Stimulated activated CD8-positive, alpha-beta memory T cell treated with anti-CD3 and anti-CD28 coated beads, Interleukin-15, amount 100 ng/mL, for 24 hours (primary cell): ENCODE measurements at places on chromosomes 2 and 18.

- DNase-seq, result no peak
Observed at GRCh38 chr2:10495988-10496313, 47.8 kb upstream of the ODC1 start.

GRCh38 chr2:63488118-63488713 lies 100.1 kb downstream of the WDPCP start:
- DNase-seq, result no peak

DNA sequence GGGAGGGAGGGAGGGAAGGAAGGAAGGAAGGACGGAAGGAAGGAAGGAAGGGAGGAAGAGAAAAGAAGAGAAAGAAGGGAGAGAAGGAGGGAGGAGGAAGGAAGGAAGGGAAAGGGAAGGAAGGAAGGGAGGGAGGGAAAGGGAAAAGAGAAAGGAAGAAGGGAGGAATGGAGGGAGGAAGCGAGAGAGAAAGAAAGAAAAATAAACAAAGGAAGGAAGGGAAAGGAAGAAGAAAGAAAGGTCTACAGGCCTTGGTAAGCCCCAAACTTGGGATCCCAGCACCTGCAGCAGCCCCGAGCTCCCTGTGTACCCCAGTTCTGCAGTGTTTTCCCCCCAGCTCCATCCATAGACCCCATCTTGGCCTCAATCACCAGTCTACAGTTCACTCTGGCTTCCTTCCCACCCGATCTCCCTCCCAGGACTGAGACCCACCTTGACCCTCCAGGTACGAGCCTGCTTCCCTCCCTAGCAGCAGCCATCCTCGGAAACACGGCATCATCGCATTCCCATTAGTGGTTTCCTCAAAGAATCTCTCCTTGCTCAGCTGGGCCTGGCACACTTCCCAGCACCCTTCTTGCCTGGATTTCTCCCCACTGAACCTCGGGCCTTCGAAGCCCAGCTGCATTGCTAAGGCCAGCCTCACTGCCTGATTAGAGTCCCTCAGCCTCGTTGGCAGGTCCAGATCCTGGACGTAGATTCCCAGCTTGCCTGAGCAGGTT lies 46.1 kb upstream of the SH3BP4 start:
- no peak for DNase-seq

GRCh38 chr2:240225660-240226475 lies 85.4 kb upstream of the OTOS start:
- DNase-seq, result no peak

GRCh38 chr18:69585696-69586095 lies 185.0 kb downstream of the DOK6 start:
- DNase-seq, result no peak

DNA sequence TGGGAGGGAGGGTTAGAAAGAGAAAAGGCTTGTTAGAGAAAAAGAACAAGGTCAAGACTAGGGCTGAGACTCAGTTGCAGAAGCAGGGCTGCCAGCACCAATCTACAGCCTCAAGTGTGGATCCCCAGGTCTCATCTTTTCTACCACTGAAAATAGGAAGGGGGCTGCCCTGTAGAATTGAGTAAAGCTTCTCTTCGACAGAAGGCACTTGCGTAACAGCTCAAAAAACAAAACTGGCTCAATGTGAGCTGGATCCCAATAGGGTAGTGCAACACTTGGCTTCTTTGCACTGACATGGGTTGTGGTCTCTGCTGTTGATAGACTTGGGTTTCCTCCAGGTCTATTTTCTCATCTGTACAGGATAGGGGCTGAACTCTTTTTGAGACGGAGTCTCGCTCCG lies 1.8 kb upstream of the MPV17 start:
- DNase-seq, result no peak

DNA sequence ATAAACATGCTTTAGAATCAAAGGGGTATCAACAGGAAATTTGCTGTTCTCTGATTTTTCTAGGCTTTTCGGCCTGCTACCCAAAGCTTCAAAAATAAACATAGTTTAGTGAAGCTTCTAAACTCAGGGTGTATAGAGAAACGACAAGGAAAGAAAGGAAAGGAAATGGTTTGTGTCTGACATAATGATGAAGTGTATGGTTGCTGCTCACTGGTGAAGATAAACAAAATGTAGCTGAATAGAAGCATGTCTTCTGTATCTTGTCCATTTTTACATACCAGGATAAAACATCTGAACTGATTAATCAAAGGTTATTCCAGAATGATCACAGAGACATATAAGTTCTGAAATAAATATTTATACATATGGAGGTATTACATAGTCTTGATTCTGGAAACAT lies 1324.6 kb upstream of the NRXN1 start:
- no peak for DNase-seq

DNA sequence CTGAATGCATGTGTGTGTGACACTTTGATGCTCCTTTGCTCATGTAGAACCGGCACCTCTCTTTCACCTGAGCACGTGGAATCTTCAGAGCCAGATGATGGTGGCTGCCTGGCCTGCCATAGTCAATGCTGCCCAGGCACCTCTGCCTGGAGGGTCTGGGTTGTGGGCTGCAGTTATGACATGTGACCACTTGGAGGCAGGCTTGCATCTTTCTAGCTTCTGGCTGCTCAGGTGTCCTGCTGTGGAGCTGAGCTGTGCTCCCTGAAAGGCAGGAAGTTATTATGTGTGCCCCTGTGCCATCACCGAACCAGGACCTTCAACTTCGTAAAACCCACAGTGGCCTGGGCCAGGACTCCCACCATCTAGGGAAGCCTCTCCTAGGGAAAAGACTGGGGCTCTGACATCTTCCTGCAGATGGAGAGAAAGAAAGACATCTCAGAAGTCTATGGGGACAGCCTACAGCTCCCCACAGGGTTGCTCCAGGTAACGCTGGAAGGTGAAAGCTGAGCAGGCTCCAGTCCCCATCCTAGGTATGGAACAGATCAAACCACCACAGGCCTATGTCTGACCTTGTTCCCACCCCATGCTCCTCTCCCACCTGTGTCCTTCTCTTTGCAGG lies 30.2 kb downstream of the PSD4 start:
- peak; percentile 27 for DNase-seq

DNA sequence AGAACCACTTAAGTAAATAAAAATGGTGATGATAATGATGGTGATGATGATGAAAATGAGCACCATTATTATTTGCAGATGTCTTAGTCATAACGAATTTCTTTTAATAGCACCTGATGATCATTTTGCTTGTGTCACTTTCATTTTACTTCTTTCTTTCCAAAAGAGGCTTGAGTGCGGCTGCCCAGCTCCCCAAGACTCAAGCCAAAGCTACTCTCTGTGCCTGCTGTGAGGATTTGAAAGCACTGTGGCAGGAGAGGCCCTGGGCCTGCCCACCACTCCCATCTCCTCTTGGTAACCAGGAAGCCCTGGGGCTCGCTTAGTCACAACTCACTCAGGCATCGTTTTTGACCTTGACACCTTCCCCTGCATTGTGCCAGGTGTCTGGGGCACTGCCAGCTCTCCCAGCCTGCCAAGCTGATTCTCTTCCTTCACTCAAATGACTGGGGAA lies 41.2 kb downstream of the RPL37A start:
- DNase-seq, result no peak

DNA sequence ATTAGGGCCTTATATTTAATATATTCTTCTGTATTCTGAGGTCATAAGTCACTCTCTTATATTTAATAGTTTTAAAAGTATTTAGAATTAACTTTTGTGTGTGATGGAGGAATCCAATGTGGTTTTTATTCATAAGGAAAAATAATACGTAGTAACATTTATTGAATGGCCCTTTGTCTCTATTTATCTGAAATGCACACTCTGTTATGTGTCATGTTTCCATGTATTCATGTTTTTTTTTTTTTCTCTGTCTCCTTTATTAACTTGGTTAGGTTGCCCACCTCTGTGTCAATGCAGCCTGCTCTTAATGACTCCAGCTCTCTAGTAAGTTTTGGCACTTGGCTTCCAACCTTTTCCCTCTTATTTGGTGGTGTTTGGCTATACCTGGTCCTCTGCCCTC lies 33.8 kb downstream of the RNF144A start:
- DNase-seq, result no peak

- no peak for DNase-seq
Observed at GRCh38 chr2:151297882-151298281, 8.4 kb upstream of the NMI start.

DNA sequence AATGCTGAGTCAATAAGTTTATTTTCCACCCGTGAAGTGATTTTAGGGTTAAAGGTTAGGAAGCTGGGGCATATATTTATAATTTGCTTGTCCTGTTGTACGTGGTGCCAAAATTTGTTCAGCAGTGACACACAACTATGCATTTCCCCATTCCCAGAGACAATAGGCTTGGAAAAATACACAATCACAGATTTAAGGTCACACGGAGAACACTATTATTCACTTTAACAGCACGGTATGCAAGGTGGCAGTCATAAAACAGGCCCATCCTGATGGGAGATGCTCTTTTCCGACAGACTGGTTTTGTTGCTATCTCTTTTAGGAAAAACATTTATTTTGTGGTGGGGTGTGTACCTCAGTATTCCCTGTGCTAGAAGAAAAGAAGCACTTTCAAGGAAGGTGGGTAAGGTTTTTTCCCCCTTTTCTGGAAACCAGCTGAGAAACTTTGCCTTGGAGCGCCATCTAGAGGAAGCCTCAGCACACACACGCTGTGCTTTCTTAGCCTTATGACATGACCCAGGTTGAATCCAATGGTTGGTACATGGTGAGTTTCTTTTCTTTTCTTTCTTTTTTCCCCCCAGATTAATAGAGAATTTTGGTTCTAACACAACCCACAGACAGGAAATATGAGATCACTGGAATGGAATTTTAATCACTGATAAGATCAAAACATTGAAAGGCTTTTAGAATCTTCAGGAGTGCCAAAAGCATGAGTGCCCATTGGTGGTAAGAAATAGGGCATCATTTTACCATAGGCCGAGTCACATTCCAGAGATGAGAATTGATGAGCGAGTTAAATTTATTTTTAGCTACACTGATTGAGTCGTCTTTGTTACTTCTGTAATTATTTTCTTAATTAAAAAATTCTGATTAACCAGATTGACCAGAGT lies 332.1 kb downstream of the AGPS start:
- no peak for DNase-seq

GRCh38 chr2:98912221-98912851 lies 23.7 kb downstream of the CRACDL start:
- no peak for DNase-seq

GRCh38 chr2:111967018-111967417 lies 68.6 kb downstream of the MERTK start:
- no peak for DNase-seq

DNA sequence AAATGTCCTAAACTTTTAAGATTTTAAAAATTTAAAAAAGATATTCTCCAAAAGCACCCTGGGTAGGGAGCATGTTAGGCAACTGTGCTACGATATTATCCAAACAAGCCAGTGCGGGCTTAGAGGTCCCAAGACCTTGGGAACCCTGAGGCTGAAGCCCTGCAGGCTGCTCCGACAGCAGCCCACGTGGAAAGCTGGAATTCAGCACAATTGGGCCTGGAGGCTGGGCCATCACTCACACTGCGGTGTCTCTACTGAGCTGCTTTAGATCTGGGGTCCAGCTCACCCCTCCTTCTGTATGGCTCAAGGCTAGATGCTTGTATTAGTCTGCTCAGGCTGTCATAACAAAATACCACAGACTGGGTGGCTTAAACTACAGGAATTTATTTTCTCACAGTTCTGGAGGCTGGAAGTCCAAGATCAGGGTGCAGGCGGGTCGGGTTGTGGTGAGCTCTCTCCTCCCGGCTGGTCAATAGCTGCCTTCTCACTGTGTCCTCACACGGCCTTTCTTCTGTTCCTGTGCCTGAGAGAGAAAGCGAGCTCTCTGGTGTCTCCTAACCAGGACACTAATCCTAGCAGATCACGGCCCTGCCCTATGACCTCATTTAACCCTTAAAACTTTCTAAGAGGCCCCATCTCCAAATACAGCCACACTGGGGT lies 42.5 kb downstream of the DPYSL5 start:
- DNase-seq, result no peak

DNA sequence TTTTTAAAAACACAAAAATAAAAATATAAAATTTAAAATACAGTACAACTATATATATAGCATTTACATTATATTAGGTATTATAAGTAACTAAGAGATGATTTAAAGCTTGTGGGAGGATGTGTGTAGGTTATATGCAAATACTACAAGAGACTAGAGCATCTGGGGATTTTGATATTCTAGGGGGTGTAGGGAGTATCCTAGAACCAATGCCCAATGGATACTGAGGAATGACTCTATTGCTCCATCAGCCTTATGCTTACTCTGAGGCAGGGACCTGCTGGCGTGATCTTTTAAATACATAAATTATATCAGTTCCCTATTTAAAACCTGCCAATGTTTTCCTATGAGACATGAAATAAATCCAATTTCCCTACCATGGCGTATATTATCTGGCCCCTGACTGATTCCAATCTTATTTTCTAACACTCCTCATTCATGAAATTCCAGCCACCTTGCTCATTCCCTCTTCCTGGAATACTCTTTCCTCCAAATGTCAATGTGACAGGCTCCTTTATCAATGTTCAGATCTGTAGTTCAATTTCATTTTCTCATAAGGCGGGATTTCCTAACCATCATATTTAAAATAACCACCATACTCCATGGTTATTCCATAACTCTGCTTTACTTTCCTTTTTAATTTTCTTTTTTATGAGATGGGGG lies 22.2 kb downstream of the SP3 start:
- DNase-seq, result no peak

DNA sequence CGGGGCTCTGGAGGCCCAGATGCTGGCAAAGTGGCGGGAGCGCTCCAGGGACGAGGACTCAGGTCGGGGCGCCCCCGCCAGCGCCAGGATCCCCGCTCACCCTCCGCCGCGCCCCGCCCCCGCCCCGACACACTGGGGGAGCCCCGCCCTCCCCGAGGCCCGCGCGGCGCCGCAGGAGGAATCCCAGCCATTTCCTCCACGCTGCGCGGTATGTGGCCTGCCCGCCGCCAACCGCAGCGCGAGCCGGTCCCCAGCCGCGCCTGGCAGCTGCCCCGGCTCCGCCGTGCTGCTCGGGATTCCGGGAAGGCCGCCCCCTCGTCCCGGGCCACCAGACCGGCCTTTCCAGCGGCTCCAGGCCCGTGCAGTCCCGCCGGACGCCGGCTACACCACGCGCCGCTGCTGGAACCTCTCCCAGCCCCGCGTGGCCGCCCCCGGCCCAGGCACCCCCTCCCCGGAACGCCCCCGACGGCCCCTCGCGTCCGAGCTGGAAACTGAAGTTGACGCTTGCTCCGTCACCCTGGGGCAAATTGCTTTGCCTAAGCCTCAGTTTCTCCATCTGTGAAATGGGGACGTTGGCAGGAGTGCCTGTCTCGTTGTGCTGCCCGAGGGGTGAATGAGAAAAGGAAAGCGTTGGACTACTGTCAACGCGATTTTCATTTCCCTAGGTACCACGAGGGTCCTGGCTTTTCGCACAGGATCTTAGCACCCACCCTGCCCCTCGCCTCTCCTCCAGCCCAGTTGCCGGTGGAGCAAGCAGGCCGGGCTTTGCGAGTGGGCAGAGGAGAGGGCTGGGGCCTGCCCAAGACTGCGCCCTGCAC lies 53.6 kb downstream of the PKDCC start:
- DNase-seq, result no peak
